ENCODE measurements at places on chromosomes 4 and X. TPM values are rescaled to one million over a fixed set of nuclear protein-coding genes. Genes with fewer than 3 reads are reported as not detected.

The MAGEA9B gene
- not detected for total RNA-seq

DNA sequence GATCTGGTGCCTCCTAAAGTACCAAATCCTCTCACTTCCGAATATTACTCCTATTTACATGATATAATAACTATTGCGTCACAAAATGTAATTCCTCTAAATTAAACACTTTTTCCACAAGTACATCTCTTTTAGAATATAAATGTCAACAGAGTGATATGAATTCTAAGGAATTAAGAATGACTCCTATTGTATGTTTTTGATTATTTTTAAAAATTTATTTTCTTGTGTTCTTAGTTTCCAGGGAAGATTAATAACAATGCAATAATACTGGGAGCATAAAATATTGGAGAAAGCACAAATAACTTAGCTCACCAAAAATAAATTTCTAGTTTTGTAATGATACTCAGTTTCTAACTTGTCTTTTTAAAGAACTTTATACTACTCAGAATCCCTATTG lies 184.9 kb downstream of the PCDH18 start:
- no peaks in the 10 kb centered on the region for H3K27me3 ChIP-seq
- no peak overlapping the region for H3K4me3 ChIP-seq
- no peak overlapping the region for H3K27ac ChIP-seq
- no peak for DNase-seq
- H3K36me3 ChIP-seq, result no peaks in the 10 kb centered on the region

DNA sequence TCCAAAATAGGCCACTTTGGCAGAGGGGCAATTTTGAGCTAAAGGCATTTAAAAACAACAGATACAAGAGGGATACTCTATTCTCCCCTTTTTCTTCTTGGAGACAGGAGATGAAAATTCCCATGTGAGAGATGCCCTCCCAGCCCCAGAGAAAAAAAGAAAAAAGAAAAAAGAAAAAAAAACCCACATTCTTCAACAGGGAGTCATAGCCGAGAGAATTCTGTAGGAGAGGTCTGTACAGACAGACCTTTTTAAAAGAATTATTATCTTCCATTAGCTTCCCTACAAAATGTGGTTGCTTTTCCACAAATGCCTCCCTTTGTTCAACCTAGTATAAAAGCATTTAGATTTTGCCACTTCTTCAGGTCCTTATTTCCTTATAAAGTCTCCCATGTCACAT lies 89.9 kb downstream of the SPCS3 start:
- no peaks in the 10 kb centered on the region for H3K4me1 ChIP-seq
- H3K27me3 ChIP-seq, result no peaks in the 10 kb centered on the region
- H3K27ac ChIP-seq, result no peak overlapping the region
- DNase-seq, result no peak

The STBD1 gene
- 0.47 TPM for total RNA-seq

DNA sequence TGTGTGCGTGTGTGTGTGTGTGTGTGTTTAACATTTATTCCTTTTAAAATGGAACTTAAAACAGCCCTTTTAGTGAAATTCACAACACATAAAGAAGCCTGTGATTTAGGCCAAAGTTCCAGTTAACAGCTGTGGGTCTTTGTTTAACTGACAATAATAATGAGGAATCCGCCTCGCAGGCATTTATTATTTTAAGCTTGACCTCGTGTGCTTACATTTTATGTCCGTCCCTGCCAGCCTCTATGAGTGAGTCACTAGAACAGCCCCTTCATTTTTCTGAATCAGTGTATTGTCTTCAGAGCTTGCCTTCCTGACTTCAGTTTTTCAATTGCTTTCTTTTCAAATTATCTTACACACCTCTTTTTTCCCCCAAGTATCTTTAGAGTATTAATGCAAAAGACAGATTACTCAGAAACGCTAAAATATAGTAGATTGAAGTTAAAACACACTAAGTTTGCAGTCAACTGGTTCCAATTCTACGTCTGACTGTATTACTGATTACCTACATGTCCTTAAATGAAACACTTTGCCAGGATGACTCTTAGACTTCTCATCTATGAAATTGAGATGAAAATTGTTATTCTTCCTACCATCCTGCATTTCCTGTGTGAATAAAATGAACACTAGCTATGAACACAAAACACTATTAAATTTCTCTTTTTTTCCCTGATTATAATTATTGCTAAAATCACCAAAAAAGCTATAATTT lies 319.6 kb upstream of the HS3ST1 start:
- no peaks in the 10 kb centered on the region for H3K36me3 ChIP-seq
- no peak overlapping the region for H3K4me3 ChIP-seq
- no peak overlapping the region for H3K27ac ChIP-seq
- H3K4me1 ChIP-seq, result no peaks in the 10 kb centered on the region
- no peak for DNase-seq

The RTL5 gene
- total RNA-seq, result 1.1 TPM

- no peak for DNase-seq
- no peaks in the 10 kb centered on the region for H3K4me1 ChIP-seq
- no peak overlapping the region for H3K4me3 ChIP-seq
Measured at GRCh38 chrX:42759881-42760280, 18.1 kb downstream of the PPP1R2C start.

GRCh38 chrX:1336331-1336943 lies at the start of gene IL3RA:
Gene IL3RA, plus strand, starts transcription at chrX:1336785. Its CDS starts 4,981 bp downstream, at chrX:1341766.
- H3K27ac ChIP-seq, result no peak within 1 kb of the TSS
- H3K27me3 ChIP-seq, result no peaks in the 10 kb centered on the region
- peak within 1 kb of the TSS; percentile 65 for H3K4me3 ChIP-seq
- peak; percentile 38 for DNase-seq
- H3K36me3 ChIP-seq, result no peaks in the 10 kb centered on the region

The CPXCR1 gene
- not detected for total RNA-seq

DNA sequence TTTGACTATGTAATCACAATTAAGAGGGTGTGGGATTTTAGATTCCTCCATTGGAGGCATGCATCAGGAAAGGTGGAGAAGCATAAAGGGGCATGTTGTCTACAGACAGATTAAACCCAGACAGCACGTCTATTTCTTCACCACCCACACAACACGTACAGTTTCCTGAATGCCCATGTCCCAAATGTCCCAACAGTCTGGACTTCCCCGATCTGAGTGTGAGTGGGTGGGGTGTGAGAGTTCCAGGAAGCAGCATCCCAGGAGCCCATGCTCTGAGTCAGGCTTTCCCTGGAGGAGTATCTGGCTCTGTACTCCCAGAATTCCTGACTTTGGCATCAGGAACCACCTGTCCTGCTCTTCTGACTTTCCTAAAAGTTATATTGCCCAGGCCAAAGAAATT lies 30.8 kb upstream of the NDP start:
- no peaks in the 10 kb centered on the region for H3K4me1 ChIP-seq
- peaks cover 2% of the 10 kb centered on the region for H3K27me3 ChIP-seq
- H3K36me3 ChIP-seq, result no peaks in the 10 kb centered on the region
- no peak for DNase-seq
- no peak overlapping the region for H3K27ac ChIP-seq
- H3K4me3 ChIP-seq, result no peak overlapping the region

GRCh38 chr4:22385611-22386011 lies 130.3 kb downstream of the ADGRA3 start:
- H3K27me3 ChIP-seq, result no peaks in the 10 kb centered on the region
- no peak overlapping the region for H3K4me3 ChIP-seq
- DNase-seq, result no peak
- no peak overlapping the region for H3K27ac ChIP-seq
- no peaks in the 10 kb centered on the region for H3K4me1 ChIP-seq

GRCh38 chr4:121189326-121190215 lies 25.4 kb upstream of the TNIP3 start:
- H3K36me3 ChIP-seq, result no peaks in the 10 kb centered on the region
- peaks cover 44% of the 10 kb centered on the region for H3K4me1 ChIP-seq
- H3K27ac ChIP-seq, result peak overlapping the region; percentile 53
- peak; percentile 89 for DNase-seq
- no peaks in the 10 kb centered on the region for H3K27me3 ChIP-seq

The FGFBP2 gene
- 0.39 TPM for total RNA-seq

DNA sequence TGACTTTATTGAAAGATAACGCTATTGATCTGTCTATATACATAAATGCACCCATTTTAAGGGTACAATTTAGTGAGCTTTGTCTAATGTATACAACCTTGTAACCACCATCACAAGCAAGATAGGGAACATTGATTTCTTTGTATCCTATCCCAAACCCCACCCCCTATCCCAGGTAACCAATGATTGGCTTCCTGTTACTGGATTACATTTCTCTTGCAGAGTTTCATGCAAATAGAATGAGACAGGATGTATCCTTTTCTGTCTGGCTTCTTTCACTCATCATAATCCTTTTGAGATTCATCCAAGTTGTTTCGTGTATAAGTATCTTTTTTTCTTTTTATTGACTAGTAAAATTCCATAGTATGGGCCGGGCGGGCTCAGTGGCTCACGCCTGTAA lies 1.6 kb upstream of the GRIPAP1 start:
- no peak overlapping the region for H3K27ac ChIP-seq
- no peak overlapping the region for H3K4me3 ChIP-seq
- no peaks in the 10 kb centered on the region for H3K27me3 ChIP-seq

The BEND4 gene
- total RNA-seq, result 0.30 TPM

DNA sequence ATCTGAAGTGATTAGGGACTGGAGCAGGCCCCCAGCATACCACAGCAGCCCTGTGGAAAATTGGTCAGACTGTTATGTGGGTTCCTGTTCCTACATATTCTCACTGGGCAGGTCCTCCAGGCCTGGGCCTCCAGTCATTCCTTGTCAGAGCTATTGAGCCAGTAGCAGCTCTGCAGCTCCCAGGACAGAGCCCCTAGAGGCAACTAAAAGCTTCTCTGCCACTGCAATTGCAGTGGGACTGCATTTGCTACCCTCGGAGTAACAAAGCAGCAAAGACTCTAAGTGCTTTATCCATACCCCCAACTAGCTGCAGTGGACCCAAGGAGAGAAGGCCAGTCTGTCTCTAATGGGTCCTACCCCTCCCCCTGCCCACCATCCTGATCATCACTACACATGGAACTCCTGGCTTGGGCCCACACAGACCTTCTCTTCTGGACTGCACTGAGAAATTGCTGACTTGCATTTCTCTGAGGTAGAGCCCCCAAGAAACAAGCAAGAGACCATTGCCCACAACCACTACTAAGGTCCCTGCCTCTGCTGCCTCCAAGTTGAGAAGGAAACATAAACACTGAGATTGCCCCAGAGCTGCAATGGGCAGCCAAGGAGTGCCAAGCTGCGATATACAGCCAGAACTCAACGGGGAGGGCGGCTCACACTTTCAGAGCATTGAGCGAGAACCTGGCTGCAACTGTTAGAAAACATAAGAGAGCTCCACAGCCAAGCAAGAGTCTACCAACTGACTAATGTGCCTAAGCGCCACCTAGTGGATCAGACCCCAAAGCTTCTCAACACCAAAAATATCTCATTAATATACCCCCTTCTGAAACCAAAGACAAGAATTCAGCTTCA lies 738.7 kb upstream of the NDST4 start:
- H3K36me3 ChIP-seq, result no peaks in the 10 kb centered on the region
- no peaks in the 10 kb centered on the region for H3K27me3 ChIP-seq
- DNase-seq, result no peak
- H3K4me3 ChIP-seq, result no peak overlapping the region
- no peaks in the 10 kb centered on the region for H3K4me1 ChIP-seq

The TEX13D gene
- total RNA-seq, result not detected

DNA sequence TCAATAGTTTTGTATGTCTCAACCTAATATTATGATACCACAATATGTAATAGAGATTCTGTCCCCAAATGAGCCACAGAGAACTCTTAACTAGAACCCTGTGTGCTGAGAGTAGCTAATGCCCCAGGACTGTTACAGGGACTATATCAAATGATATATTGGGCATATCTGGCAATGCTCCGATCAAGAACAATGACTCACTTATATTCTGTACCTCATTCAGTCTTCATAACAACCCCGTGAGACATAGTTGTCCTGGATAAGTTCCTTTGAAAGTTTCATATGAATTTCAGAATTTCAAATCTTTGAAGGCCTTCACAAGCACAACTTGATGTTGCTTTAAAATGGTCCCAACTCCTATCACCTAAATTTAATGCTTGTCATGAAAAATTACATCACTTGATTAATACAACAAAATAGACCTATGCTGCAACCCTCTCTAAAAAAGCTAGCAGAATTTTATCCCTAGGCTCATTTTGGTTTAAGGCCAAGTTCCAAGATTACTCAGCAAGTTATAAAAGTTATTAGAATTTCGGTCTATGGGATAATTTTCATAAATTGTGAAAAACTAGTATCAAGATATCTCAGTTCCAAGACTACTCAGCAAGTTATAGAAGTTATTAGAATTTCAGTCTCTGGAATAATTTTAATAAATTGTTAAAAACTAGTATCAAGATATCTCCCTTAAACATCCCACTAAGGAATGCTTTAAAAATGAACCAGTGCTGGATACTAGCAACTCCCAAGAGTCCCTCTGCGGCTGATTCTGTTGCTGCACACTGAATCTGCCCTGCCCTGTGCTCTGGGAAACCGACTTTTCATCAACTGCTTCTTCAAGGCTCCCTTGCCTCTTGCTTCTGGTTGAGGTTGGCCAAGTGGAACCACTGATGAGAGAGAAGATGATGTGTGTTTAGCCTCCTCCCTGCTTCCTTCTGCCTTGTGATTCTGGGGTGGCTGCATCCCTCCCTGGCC lies 6.0 kb upstream of the ANXA3 start:
- no peak overlapping the region for H3K27ac ChIP-seq
- no peaks in the 10 kb centered on the region for H3K36me3 ChIP-seq
- peaks cover 8% of the 10 kb centered on the region for H3K27me3 ChIP-seq
- DNase-seq, result no peak
- no peak overlapping the region for H3K4me3 ChIP-seq
- no peaks in the 10 kb centered on the region for H3K4me1 ChIP-seq

GRCh38 chr4:40525752-40526598 lies 103.7 kb downstream of the RBM47 start:
- H3K36me3 ChIP-seq, result no peaks in the 10 kb centered on the region
- H3K27ac ChIP-seq, result no peak overlapping the region
- DNase-seq, result no peak

GRCh38 chr4:119026662-119027444 lies 108.8 kb upstream of the MYOZ2 start:
- no peaks in the 10 kb centered on the region for H3K4me1 ChIP-seq
- no peak for DNase-seq
- H3K27me3 ChIP-seq, result peaks cover 2% of the 10 kb centered on the region
- no peaks in the 10 kb centered on the region for H3K36me3 ChIP-seq

DNA sequence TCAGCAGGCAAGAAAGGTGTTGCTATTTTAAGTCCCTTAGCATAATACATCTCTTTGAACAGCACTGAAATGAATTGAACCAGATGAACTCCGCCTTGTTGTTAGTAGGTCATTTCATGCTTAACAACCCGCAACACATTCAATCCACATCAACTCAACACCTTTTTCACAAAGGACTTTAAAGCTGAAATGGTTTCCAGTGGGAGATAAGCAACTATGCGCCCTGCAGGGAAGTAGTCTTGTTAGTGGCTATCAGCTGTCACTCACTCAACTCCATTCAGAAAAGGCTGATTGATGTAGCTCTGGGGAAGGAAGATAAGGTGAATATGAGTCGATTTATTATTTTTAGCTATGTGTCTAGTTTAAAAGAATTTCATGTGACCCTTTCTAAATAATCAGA lies 46.0 kb downstream of the ATP8A1 start:
- H3K4me1 ChIP-seq, result no peaks in the 10 kb centered on the region
- H3K36me3 ChIP-seq, result peaks cover 26% of the 10 kb centered on the region
- no peak for DNase-seq
- no peaks in the 10 kb centered on the region for H3K27me3 ChIP-seq
- no peak overlapping the region for H3K27ac ChIP-seq

Measured in CD4-positive, CD25-positive, alpha-beta regulatory T cell (primary cell).